NCI-H2029 (cell line): ENCODE measurements at places on chromosomes 3 and 15.

- no peak for DNase-seq
Measured at GRCh38 chr3:39234651-39235050, 42.3 kb upstream of the XIRP1 start.

GRCh38 chr3:3739330-3740060 lies 59.7 kb upstream of the LRRN1 start:
- DNase-seq = no peak

- DNase-seq = no peak
Measured at GRCh38 chr3:131541288-131541687, 38.5 kb upstream of the MRPL3 start.

DNA sequence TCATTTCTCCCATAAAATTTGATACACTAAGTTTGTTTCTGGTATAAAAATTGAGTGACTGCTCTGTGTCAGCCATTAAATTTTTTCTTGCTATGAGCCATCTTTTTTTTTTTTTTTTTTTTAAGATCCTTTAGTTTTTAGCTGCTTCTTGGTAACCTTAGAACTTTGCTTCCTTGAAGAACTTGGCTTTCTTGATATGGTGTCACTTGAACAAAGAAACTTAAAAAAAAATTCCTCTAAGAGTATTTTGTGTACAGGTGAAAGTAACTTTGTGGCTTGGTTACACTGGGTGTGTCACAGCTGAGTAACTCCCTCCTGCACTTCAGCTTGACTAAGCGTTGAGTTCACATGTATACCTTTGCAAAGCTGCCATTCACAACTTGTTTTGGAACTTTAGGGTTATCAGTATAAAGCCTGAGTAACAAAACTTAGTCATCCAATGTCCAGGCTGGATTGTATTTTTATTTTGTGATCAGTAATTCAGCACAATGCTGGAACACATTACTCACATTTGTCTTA lies 6.5 kb downstream of the CHD2 start:
- DNase-seq = no peak

DNA sequence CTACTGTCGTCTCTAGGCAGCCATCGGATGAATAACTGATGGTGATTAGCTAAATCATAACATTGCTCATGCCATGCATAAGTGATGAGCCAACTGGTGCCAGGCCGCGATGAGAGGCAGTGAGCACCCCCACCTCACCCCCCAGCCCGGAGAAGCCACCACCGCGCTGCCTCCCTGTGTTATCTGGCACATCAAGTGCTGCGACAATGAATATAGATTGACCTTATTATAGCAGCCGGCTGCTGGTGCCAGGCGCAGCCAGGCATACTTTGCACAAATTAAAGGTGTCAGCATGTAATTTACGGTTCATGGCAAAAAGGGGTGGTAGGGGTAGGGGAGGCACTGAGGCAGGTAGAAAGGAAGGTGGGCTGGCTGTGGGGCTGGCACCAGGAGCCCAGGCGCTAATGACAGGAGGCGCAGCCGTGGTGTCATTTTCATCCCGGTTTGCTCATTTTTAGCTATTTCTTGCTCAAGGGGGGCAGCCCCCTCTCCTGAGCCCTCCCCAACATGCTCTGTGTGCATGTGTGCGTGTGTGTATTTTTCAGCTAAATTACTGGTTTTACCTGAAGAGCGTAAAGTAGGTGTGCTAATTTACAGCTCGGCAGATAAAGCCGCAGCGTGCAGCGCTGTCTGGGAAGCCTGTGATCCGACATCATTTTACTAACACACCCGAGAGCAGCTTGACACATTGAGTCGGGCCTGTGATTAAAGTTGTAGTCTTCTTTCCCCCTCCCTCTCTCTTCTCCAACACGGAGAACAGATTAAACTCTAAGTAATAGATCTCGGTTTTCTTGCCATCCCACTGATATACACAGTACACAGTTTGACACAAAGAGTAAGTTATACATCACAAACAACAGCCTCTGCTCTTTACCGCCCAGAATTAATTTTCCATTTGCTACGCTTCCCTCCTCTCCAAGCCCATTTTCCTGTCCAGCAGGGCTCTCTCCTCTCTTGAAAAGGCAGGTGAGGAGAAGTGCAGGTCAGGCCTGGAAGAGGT lies 212.3 kb downstream of the RPLP1 start:
- DNase-seq = no peak

DNA sequence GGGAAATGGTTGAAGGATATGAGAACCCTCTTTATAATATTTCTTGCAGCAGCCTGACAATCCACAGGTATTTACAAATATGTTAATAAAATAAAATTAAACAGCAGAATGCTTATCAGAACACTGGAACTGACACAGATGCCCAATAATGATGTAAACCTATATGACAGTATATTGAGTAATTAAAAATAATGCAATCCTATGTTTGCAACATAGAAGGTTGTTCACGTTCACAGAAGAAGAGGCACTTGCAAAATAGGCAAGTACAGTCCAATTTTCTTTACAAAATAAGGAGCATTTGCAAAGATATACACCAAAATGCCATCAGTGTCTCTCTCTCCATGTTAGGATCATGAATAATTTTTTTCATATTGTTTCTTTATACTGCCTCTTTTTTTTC lies 397.0 kb upstream of the WNT5A start:
- no peak for DNase-seq

DNA sequence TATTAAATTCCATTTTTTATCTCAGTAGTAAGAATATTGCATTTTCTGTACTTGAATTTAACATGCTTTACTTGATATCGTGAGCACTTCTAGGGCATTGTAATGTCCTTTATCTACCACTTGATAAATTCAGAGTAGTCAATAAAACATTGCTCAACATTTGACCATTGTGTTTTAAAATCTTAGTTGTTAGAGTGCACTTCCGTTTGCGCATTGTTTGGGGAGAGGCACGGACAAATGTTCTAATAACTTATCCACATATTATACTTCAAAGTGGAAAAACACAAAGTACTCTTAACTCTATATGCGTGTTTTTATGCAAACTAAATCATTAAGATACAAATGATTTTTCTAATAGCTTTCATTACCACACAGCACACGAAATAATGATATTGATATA lies 419 bp downstream of the FAM227B start:
- DNase-seq = no peak

DNA sequence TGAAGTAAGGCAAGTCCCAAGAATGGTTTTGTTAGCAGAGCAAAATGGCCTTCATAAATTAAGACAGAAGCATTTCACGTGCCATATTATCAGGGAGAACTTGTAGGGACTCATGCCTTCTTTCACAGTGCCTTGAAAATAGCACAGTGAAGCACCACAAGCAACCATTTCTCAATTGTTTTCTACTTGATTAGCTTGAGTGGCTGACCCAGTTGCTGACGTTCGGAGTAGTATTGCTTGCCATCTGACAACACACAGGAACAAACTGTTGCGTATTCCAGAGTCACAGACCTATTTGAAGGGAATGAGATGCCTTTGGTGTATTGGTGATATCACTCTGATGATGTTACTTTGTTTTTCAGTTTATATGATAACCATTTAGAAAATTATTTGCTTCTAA lies 3.0 kb upstream of the C3orf52 start:
- DNase-seq = no peak

DNA sequence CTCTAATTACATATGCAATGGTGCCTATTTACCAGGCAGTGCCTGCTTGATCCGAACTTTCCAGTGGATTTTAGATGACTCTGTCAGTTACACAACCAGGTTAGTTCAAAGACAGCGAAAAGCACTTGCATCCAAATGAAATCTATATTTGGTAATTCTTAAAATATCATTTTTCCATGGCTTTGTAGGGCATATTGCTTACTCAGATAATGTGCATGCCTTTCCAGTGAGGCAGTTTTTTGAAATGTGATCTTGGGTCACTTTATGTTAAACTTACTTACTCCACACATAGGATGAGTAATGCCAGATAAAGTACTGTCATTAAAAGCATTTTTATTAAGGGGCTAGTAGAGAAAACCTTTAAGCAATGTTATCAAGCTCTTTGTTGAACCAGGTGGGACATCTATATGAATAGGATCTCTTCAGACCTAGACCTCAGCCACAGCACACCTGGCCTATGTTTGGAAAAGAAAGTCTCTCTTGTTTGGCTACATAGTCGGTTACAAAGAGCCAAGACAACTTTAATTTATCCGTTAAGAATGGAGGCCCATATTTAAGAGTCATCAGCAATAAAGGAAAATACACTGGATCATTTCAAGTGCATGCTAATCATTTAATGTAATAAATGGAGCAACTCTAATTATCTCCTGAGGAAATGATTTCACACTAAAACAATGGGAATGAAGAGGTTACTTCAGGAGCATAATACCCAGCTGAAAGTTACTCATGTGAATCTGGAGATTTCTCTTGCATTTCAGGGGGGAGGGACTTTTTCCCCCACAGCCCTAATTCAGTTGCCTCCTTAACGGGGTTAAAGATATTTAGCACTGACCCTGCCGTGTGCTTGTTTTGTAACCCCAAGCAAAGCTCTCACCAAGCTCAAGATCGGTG lies 56.3 kb upstream of the TMCO5A start:
- no peak for DNase-seq
